ENCODE measurements at places on chromosomes 11 and 22.
A peak's percentile ranks its signal among the peaks of the same experiment; 100 is the strongest.

DNA sequence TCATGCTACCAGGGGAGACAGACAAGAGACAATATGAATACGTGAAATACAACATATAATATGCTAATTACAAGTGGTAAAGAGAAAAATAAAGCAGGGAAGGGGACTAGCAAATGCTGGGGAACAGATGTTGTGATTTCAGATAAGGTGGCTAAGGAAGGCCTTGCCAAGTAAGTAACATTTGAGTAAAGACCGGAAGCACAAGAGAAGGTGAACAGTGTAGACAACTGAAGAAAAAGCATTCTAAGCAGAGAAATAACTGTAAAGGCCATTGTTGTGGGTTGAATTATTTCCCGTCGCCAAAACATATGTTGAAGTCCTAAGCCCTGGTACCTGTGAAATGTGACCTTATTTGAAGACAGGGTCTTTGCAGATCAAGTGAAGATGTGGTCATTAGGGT, 63.7 kb upstream of the EED start:
- DNase-seq: no peak

GRCh38 chr11:124829986-124830385, 29.8 kb upstream of the MSANTD2 start:
- no peak for DNase-seq

GRCh38 chr11:95674657-95675358, 114.8 kb downstream of the FAM76B start:
- peak; percentile 20 for DNase-seq

GRCh38 chr11:17250561-17251350, 25.8 kb upstream of the NUCB2 start:
- DNase-seq: no peak

GRCh38 chr11:783581-784015, 6.3 kb downstream of the CEND1 start:
- peak; percentile 41 for DNase-seq

DNA sequence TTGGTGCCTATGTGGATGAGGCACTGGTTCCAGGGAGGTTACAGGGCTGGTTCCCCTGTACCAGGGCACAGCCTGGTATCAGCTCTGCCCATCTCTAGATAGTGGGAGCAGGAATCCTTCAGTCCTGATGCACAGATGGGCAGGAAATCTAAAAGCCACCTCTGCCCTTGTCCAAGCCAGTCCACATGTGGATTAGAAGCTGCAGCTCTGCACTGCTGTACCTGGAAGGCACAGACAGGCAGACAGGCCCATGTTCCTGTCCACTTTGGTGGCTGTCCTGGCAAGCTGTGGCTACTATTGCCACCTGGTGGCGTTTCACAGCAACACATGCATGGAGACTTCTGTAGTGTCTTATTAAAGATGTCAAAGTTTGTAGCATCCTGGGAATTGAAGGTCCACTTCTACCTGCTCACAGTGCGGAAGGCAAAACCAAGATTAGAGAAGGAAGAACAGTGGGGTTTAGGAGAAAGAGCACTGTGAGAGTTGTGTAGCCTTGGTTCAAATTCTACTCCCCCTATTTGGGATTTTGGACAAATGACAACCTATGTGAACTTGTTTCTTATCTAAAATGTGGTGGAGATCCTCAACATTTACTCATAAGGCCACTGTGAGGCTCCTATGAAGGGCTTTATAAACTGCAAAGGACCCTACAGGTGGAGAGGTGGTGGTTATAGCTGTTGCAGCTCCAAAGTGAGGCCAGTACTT, 30.1 kb downstream of the NAV2 start:
- DNase-seq: peak; percentile 67

DNA sequence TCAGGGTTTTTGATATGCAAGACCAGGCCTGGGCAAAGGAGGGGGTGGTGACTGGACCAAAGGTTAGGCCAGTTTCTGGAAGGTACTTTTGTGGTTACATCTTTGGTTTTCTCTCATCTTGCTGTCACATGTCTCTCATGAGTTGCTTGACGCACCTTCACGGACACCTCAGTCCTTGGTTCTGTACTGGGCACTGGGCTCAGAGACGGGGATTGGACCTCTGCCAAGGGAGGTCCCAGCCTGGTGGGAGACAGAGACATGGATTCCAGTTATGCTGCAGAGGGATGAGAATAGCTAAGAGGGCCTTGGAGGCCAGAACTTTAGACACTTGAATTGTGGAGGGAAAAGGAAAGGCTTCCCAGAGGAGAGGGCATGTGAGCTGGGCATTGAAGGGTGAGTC, 1.7 kb downstream of the USP35 start:
- no peak for DNase-seq

GRCh38 chr11:111093061-111093460, 152.5 kb upstream of the POU2AF2 start:
- DNase-seq: no peak

- DNase-seq: no peak
These were observed 64.9 kb downstream of the NAV2 start for GRCh38 chr11:19777377-19778102.

GRCh38 chr11:20084921-20085814, 75.1 kb downstream of the DBX1 start:
- DNase-seq: no peak

GRCh38 chr22:38437416-38437815, 17.6 kb downstream of the KCNJ4 start:
- DNase-seq: no peak

GRCh38 chr22:40757071-40757470, 62.1 kb downstream of the SLC25A17 start:
- no peak for DNase-seq

GRCh38 chr11:8063324-8063723, 17.7 kb upstream of the TUB start:
- no peak for DNase-seq

DNA sequence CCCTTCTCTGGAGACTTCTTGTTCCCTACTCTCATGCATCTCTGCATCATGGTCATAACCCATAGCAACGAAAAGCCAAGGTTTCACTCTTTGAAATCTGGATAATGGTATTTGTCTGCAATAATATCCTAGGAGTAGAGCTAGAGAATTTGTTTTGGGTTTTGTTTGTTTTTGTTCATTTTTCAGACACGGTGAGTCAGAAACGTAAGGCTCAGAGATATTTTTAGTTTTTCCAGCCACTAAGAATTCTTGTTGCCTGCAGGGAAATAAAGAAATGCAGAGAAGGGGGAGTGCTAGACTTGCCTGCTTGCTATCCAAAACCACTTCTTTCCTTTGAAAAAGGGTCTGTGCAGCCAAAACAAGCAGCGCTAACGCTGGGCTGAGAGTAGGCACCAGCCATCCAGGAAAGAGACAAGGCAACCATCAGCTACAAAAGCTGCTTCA, 26.0 kb downstream of the POU2AF3 start:
- DNase-seq: no peak

- DNase-seq: no peak
These were observed 2.4 kb upstream of the LRP4 start for GRCh38 chr11:46920755-46921154.

DNA sequence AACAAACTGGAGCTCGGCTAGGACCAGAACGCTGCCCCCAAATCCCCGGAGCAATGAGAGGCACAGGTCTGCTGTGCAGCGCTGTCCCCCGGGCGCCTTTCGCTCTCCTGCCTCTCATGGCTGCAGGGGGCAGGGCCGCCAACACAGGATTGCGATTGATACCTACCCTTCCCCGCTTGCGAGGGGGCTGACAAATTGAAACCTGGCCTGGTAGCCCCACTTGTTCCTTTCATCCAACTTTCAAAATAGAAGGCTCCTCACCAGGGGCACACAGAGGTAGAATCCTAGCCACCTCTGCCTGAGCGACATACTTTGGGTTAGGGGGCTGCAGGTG, 642 bp upstream of the CASTOR1 start:
- DNase-seq: no peak

GRCh38 chr22:37529652-37530345, 10.6 kb upstream of the CARD10 start:
- DNase-seq: no peak

- no peak for DNase-seq
These were observed 21.9 kb downstream of the HTR3B start for GRCh38 chr11:113926273-113927197.

DNA sequence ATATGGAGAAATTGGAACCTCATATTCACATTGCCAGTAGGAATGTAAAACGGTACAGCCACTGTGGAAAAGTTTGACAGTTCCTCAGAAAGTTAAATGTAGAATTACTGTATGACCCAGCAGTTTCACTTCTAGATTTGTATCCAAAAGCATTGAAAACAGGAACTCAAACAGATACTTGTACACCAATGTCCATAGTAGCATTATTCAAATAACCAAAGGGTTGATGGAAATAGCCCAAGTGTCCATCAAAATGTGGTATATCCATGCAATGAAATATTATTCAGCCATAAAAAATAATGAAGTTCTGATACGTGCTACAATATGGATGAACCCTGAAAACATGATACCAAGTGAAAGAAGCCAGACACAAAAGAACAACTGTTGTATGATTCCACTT, 17.8 kb downstream of the PRRG4 start:
- DNase-seq: no peak
